ENCODE measurements at places on chromosomes 5 and 9. TPM values are rescaled to one million over a fixed set of nuclear protein-coding genes. Genes with fewer than 3 reads are reported as not detected.

Gene TMEM174
- total RNA-seq: not detected

Gene HAVCR2
- 5.5 TPM for total RNA-seq

Gene QRFP
- total RNA-seq: not detected

GRCh38 chr5:128212191-128212806 is 128.7 kb downstream of the SLC12A2 start:
- no peak for DNase-seq

DNA sequence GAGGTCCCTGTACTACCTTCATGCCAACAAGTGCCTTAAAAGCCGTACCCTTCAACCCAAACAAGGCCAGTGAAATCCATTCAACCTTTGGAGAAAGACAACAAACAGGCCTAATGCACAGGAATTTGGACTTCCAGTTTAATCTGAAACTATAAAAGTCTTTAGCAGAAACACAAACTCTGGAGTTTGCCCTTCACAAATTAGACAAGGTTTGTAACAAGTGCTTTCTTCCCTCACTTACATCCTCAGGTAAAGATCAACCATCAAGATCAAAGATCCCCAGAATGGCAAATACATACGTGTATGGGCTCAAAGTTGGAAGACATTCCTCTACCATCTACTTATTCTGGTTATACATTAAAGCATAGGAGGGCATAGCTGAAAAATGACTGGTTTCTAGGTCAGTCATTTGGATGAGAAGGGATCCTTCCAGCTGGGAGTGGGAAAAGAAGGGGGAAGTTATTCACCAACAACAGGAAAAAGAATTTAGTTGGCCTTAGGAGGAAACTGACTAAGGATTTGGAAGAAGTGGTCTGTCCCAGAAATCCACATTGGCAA is 2.0 kb downstream of the DAB2 start:
- DNase-seq: no peak

- DNase-seq: no peak
These were observed 570.7 kb downstream of the CAAP1 start for GRCh38 chr9:26321935-26322334.

- no peak for DNase-seq
These were observed 16.6 kb upstream of the ELAVL2 start for GRCh38 chr9:23842565-23843129.

DNA sequence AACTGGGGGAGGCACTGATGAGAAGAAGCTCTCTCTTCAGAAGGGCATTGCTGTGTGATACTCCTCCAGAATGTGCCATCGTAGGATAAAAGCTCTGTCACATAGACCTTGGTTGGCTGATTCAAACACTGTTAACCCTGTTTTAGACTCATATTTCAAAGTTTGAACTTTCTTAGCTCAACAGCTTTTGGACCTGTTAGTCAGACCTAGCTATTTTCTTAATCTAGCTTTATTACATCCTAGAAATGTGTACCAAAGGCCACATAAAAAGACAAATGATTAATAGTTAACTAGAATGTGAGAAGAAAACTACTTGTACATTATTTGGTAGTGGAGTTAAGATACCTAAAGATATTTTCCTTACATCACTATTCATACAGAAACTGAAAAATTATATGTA is 4.3 kb downstream of the RHOBTB3 start:
- DNase-seq: no peak

Data from uterus (tissue), 4 donors.